Activated naive CD4-positive, alpha-beta T cell treated with anti-CD3 and anti-CD28 coated beads, Interleukin-2, amount 10 ng/mL, durations not matched to agents 7 days and 5 days (primary cell): ENCODE measurements at places on chromosomes 4 and X.

DNA sequence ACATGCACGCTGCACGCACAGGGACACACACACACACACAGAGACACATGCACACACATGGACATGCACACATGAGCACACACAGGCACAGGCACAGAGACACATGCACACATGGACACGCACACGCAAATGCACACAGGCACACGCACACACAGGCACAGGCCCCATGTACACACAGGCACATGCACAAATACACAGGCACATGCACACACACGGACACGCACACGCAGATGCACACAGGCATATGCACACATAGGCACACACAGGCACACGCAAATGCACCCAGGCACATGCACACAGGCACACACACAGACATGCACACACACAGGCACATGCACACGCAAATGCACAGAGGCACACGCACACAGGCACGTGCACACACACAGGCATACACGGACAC lies 30.3 kb upstream of the HTRA3 start:
- DNase-seq = no peak

GRCh38 chr4:76571274-76571673 lies 136.2 kb downstream of the SHROOM3 start:
- DNase-seq = no peak

DNA sequence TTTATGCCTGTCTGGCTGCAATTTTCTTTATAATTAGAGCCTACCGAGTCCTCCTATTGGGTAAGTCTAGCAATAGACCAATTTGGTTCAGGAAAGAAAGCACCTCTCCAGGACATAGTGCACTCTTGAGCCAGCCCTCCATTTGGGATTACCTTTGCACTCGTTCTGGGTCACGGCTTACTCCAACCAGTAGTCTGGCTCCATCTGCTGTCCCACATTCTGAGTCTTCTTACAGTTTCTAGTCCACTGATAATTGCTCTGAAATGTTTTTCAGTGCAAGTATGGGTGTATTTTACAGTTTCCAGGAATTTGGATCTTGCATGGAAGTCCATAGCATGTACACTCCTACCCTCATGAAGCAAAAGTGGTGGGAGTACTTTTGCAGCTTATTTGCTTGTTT lies 34.8 kb upstream of the USP51 start:
- no peak for DNase-seq

- DNase-seq = no peak
These were observed 62.9 kb upstream of the TXK start for GRCh38 chr4:48196758-48197504.

- no peak for DNase-seq
These were observed 30.7 kb downstream of the SPARCL1 start for GRCh38 chr4:87498446-87498900.

- DNase-seq = no peak
These were observed 96.5 kb upstream of the KLF3 start for GRCh38 chr4:38567457-38567856.

GRCh38 chr4:128159967-128160366 lies 98.9 kb downstream of the LARP1B start:
- no peak for DNase-seq
